H9 (cell line): ENCODE measurements at places on chromosomes 6 and 20. TPM values are rescaled to one million over a fixed set of nuclear protein-coding genes. Genes with fewer than 3 reads are reported as not detected.

GRCh38 chr6:166406197-166406596 lies 23.5 kb upstream of the MPC1 start:
- DNase-seq: no peak

GRCh38 chr20:37760322-37760721 lies 66.5 kb downstream of the CTNNBL1 start:
- DNase-seq: no peak

Gene GGTLC1
- total RNA-seq: not detected in 2 replicates

Gene OR2H2
- not detected in 2 replicates for total RNA-seq

- DNase-seq: no peak
Observed at GRCh38 chr6:56073761-56074160, 173.6 kb downstream of the COL21A1 start.

DNA sequence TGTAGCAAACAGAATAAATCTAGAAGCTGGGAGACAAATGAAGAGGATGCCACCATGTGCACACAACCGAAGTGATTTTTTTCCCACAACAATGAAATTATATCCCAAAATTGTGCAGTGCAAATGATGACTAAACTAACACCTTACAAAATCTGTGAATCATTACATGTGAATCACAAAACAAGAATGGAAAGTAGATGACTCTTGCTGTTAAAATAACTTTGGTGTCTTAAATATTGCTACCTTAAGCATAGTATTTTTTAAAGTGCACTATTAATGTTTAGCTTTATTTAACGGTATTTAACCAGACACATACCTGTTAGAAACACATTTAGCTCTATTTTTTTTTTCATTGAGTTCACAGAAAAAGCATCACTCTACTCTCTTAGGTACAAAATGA lies 190.8 kb downstream of the TBC1D32 start:
- no peak for DNase-seq

Gene ARMH2
- not detected in 2 replicates for total RNA-seq

DNA sequence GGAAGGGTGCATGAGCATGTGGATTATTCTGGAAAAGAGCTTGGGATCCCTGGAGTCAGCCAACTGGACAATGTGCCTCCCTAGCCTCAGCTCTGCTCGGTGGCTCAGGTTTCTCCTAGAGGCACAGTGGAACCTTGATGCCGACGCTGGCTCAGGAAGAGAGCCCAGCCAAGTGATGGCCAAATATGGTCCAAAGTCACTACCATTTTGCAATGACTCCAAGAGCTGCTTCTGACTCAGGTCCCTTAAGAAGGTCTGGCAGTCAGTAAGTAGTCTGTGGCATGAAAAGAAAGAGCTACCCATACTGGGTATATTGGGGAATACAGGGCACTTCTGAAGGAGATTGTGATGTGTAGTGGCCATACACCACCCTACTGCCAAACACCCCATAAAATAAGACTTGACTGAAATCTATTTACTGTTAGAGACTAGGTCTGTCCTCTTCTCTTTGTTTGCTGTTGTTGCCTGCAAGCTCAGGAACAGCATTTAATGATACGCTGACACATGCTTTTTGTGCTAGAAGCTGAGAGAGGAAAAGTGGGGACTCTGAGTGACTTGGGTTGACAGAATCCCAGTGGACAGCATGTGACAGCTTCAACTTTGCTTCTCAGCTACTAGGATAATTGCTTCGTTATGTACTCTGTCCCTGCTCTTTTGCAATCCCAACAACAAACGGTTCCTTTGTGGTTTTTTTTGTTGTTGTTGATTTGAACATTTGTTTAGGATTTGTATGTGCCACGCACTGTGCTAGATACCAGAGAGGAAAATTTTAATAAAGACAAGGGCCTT lies 30.3 kb upstream of the OGFRL1 start:
- no peak for DNase-seq

DNA sequence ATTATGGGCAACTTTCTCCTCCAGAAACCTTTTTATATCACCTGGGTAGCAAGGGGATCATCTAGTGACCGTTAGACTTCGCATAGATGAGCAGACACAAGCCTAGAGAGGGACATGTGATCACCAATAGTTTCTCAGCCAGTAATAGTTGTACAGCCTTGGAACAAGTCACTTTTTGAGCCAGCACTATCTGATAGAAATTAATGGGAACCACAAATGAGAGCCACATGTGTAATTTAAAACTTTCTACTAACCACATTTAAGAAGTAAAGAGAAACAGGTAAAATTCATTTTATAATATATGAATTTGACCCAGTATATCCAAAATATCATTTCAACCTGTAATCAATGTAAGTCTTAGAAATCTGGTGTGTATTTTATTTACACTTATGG lies 592 bp upstream of the CTNNBL1 start:
- DNase-seq: no peak

- no peak for DNase-seq
Observed at GRCh38 chr6:1901556-1901955, 291.8 kb downstream of the FOXC1 start.

Gene HLA-DQA2
- total RNA-seq: not detected in 2 replicates

DNA sequence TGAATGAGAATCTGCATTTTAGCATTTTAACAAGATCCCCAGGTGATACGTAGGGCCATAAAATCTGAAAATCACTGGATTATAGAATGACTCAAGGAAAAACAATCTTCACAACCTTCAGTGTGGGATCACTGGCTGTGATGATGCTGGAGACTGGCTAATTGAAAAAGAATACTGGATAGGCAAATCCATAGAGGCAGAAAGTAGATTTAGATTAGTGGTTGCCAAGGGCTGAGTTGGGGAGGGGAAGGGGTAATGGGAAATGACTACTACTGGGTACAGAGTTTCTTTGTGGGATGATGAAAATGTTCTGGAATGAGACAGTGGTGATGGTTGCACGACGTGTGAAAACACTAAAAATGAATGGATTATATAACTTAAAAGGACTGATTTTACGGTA lies 84.1 kb downstream of the CDK19 start:
- no peak for DNase-seq

DNA sequence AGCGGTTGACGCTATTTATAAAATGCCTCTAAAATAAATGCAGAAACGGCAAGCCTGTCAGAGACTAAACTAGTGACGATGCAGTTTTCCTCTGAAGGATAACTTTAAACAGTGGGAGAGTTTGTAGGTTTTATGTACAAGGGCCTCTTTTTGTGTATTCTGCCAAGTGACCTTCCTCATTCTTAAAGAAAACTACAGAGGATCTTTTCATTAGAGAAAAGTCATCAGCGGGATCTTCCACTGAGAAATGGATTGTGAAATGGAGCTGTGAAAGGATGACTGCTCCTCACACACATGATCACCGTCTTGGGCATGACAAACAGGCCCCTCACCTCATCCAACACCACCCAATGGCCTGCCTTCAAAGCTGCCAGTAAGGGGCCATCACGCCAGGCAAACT lies 89.0 kb upstream of the LYRM2 start:
- DNase-seq: no peak

DNA sequence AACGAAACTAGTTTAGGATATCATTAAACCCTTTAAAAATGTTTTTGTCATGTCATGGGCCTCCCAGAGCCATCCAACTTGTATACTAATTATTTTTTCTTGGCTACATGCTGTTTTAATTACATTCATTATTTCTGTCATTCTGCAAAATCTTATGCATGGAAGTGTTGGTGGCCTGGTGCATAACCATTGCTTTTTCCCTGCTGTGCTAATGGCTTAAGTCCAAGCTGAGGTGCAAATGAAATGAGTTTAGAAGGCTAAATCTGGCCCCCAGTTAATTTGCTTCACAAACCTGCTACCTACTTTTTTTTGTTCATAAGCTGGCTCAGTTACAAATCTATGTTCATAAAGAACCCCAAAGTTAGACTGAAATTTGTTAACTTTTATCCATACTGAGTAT lies 1249.9 kb downstream of the EPHA7 start:
- no peak for DNase-seq

- DNase-seq: no peak
Observed at GRCh38 chr20:61343934-61344333, 91.9 kb downstream of the CDH4 start.

Gene TBX18
- 0.02 TPM in 1 of 2 replicates, not detected in the other for total RNA-seq

DNA sequence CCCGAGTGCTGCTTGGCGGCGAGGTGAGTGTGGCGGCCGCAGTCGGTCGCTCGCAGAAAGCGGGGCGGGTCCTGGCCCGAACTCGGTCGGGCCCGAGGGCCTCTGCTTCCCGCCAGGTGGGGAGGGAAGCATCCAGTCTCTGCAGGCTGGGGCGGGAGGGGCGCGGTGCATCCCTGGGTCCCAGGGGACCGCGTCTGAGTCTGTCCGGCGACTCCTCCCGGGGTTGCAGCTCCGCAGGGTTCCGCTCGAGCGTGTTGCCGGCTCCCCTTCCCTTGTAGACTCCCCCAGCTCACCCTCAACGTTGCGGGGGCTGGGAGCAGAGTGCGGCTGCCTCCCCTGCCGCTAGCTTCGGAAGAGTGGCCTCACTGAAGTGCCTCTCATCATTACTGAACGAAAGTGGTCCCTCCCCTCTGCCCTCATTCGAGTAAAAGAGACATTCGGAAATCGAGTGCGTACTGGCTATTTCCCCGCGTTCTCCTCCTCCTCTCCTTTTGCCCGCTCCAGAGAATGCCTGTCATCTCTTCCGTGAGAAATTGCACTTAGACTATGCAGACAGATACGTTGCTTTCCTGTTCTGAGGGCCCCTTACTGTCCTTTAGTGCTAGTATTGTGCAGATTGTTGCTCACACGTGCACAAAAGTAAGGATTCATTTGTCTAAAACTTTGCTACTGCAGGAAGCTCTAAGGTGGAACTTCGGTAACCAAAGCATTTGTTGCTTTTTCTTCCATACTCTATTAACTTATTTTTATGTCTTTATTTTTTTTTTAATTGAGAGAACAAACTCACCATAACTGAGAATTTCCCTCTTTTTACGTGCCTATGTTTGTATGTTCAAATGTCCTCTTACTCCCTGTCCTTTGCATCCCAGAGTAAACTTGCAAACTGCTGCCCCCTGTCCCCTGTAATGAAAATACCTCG lies 751 bp downstream of the MAP3K4 start:
- peak; percentile 57 for DNase-seq

DNA sequence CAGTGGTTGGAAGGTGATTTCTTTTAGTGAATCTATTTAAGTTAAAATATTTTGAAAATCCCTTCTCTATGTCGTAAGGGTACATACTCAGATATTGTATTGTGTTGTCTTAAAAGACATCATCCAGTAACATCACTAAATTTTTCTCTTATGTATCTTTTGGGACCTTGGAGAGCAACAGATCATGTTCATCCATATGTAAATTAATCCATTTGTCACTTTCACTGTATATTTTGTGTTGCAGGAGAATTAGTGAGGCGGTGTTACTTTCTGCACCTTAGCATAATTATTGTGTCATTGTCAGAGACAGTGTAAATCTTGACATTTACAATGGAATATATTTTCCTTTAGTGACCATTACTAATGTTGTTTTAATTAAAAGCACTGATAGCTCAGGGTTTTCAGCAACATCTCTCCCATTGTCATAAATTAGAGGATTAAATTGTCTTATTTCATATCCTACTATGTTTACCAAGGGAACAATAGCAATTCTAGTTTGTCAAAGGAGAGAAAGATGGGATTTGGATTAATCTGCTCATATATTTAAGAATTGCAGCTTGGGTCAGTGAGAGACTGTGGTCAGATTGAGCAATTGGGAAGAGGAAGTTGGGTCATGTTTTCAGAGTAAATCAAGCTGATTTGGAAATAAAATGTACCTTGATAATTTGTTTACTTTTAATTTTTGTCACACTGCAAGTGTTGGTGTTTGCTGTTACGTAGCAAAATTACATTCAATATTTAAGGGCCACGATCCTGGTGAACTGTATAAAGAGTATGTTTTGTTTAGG lies 22.7 kb downstream of the DOK5 start:
- no peak for DNase-seq

Gene CRYBG1
- 5.6 and 5.7 TPM in 2 replicates for total RNA-seq

- no peak for DNase-seq
Observed at GRCh38 chr6:49556429-49556837, 6.0 kb downstream of the C6orf141 start.

DNA sequence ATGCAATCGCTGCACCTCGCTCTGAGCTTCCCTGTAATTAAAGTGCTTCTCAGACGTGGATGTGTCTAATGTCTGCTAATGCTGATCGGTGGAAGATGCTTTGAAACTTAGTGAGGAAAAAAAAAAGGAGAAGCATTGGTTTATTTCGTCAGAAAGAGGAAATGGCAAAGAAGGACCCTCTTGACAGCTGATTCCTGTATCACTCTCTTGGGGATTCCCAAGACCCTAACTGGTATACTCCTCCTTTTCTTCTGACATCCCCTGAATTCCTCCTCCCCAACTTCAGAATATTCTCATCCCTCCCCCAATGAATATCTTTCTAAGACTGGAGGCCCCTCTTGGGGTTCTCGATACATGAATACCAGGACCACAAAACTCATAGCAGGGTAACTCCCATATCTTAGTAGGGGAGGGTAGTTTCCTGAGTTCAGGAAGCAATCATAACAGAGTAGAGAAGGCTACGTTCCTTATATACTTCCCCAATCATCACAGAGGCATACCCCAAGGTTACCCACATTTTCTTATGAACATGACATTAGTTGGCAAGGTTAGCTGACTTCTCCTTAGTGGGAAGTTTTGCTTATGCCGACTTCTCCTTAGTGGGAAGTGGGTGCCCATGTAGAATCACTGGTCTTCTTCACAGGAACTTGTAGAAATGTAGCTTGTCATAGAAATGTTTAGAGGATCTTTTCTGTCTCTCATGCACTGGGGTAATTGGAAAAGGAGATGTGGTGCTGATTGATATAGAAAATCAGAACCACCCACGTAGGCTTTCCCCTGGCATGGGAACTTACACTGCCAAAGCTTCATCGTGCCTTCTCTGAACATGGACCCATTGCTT lies 63.8 kb upstream of the ATXN1 start:
- DNase-seq: no peak

Gene ZKSCAN3
- 7.3 and 8.7 TPM in 2 replicates for total RNA-seq

Gene RBPJL
- total RNA-seq: 0.28 TPM in 1 of 2 replicates, not detected in the other

- DNase-seq: no peak
Observed at GRCh38 chr6:136012943-136013342, 161.4 kb downstream of the PDE7B start.

- DNase-seq: no peak
Observed at GRCh38 chr6:15614277-15614676, 48.6 kb downstream of the DTNBP1 start.

- DNase-seq: no peak
Observed at GRCh38 chr6:35049900-35050756, 91.0 kb downstream of the TCP11 start.

Gene GSTA3
- not detected in 2 replicates for total RNA-seq

DNA sequence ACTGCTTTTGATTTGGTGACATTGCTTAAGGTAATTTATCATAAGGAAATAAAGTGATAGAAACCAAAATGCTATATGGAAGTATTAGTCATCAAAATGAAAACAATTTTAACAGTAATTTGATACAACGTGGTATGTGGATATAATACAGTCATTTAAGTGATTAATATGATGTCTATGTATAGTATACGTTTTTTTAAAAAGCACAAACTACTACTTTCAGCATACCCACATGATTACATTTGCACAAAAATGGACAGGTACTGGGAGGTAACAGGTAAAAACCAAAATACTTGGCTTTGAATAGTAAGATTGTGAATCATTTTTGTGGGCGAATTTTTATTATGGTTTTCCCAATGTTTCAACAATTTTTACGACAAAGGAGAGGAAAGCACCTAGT lies 97.6 kb downstream of the OGFRL1 start:
- no peak for DNase-seq

GRCh38 chr20:54083459-54083858 lies 13.1 kb upstream of the BCAS1 start:
- DNase-seq: no peak

GRCh38 chr20:49338061-49338460 lies 60.2 kb upstream of the ZNFX1 start:
- DNase-seq: no peak
